ENCODE measurements at places on chromosomes 1 and 21.

DNA sequence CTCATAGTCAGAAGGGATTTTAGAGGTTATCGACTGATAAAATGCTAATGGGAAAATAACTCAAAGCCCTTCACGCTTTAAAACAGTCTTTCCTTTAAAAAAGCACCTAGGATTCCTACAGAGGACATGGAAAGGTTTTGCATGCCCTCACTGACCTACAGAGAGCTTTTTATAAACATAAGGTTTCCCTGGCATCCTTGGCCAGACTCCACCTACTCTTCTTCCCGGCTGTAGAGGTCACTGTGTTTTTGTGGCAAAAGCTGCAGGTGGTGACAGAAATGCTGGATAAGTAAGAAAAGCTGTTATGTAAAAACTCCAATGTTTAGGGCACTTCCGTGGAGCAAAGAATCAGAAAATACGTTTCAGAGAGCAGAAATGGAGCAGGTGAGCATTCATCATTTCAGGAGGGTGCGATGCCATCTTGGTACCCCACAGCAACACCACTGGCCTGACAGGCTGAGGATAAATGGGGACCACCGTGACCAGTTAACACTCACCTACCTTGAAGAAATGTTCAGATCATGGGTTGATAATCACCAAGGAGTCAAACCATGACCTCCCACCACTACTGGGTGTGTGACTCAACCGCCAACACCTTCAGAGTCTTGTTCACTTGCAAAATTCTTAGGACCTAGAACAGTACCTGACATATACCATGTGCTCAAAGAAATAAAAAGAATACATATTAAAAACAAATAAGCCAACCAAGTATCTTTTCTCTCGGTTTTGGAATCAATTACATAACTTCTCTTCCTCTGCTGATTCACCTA is 46.6 kb downstream of the SSBP3 start:
- DNase-seq = no peak

DNA sequence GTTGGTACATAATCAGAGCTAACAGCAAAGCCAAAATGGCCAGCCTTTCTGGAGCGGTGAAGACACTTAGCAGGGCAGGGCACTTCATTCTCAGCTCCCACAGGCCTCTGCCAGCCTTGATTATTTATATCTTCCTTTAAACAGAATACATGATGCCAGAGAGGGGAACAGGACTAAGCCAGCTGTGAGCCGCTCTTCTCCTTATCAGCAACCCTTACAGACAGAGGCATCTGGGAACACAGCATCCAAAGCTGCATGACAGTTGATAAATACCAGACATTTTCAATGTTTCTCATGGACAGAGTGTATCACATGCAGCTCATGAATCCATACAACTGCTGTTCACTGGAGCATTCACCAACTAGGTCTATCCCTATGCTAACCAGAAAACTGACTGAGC is 29.1 kb downstream of the DNAJC11 start:
- DNase-seq = no peak

DNA sequence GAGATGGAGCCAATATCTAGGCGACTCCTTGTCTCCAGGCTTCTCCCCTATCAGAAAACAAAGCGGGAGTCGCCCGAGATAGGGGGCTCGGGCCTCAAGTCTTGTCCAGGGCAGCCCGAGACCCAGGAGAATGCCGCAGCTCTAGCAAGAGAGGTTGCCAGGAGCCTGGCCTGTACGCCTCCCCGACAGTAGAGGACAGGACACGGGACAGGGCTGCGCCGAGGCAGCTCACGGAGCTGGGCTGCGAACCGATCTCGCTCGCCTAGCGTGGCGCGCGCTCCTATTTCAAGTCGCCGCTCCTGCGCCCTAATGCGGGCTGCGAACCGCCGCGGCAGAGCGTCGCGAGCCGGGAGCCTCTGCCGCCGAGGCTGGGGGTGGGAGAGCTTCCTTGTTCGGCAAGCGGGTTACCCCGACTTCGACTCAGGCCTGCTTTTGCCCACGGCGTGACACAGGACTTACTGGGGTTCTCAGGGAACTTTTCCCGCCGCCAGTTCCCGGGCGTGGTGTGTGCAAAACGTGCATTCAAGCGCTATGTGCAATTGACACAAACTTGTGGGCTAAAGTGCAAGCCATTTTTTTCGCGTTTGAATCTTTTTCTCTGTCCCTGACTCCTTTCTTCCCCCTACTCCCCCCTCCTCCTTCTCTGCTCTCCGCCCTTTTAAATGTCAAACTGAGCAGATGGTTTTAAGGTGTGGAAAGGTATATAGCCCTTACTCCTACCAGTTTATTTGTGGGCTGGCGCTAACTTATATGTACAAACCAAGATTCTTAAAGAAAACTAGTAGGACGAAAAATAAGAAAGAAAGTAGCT is 2.4 kb upstream of the PROX1 start:
- no peak for DNase-seq

DNA sequence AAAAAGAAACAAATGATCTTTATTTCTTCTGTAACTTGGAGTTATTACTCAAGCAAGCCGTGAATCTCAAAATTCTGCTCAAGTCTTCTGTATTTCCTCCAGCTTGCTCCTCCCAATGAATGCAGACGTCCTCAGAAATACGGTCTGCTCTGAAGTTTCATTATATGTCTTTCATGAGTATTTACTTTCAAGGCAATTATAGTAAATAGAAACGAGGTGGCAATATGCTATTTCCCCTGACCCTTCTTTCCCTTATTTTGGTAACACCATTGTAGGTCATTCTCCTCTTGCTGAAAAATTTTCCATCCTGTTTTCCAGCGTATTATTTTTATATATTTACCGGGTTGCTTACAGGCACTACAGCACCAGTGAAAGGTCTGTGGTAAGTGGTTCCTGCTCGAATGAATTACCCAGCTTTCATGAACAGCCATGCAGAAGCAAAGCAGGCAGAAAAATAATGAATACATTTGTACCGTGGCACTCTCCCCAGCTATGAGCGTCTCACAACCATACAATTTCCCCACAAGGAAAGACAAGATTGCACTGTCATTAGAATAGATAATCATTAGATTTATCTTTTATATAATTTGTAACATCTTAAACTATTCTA is 350.9 kb upstream of the PKN2 start:
- no peak for DNase-seq

- no peak for DNase-seq
Observed at GRCh38 chr1:119467857-119468668, 38.9 kb upstream of the HSD3B1 start.

- DNase-seq = no peak
Observed at GRCh38 chr21:18252680-18253079, 8.0 kb downstream of the CHODL start.

DNA sequence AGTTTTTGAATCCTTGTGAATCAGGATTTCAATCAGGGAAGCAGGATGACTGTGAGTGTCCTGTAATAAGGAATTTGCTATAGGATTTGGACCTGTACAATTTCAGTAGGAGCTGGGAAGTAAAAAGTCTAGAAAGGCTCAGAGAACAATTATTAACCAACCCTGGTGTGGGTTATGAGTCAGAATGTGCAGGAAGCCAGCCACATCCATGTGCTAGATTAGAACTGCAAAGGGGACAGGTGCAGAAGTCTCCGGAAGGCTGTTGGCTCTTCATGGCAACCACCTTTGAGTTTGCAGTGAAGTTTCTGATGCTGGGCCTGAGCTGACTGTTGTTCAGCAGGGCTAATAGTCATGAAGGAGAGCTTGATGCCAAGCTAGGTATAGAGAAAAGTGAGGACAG is 70.7 kb downstream of the SPATA46 start:
- DNase-seq = no peak

- no peak for DNase-seq
Observed at GRCh38 chr1:177744906-177745305, 225.0 kb downstream of the SEC16B start.

- DNase-seq = no peak
Observed at GRCh38 chr1:115258302-115258866, 79.7 kb downstream of the NGF start.

DNA sequence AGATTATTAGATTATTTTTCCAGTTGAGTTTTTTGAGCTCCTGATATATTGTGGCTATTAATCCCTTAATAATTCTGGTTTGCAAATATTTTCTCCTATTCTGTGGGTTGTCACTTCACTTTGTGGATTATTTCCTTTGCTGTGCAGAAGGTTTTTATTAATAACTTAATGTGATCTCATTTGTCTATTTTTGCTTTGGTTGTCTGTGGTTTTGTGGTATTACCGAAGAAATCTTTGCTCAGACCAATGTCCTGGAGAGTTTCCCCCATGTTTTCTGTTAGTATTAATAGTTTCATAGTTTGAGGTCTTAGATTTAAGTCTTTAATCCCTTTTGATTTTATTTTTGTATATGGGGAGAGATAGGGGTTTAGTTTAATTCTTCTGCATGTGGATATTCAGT is 7.1 kb upstream of the TBX19 start:
- DNase-seq = no peak

DNA sequence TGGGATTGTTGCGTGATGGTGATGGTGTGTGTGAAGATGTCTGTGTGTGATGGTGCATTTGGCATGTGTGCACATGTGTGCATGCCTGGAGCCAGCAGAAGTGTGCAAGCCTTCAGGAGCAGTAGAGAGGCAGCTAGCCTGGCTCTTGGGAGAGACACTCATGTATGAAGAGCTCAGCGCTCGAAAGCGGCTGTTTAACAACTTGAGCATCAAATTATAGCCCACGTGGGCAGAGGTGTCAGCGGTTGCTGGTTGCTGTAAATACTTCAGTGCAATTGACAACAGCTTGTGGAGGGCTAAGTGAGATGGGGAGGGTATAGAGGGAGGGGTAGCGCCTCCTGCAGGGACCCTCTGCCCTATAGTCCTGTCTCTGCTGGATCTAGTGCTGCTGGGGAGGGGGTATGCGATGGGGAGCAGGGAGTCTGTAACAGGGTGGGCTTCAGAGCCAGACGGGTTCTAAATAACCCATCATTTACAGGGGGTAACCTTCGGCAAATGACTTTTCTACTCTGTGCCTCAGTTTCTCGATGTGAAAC is 21.5 kb downstream of the FOXD2 start:
- DNase-seq = peak; percentile 58

DNA sequence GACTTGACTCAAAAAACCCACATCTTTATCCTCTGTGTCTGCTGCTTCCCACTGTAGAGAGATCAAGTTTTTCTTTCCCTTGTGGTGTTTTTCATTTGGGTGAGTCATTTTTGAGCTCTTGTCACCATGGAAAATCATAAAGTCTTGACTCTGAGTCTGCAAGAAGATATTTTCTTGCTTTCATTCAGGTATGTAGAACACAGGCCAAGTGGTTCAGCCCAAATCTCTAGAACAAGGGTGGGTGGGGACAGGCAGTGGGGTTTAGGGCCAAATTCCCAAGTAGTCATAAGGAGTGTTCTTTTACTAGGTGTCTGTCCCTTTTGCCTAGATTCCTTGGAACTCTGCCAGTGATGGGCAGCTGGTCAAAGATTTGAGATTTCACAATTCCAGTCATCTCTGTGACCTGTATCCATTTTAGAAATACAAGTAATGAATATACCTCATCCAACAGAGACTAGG is 21.5 kb upstream of the ARHGAP29 start:
- DNase-seq = no peak

DNA sequence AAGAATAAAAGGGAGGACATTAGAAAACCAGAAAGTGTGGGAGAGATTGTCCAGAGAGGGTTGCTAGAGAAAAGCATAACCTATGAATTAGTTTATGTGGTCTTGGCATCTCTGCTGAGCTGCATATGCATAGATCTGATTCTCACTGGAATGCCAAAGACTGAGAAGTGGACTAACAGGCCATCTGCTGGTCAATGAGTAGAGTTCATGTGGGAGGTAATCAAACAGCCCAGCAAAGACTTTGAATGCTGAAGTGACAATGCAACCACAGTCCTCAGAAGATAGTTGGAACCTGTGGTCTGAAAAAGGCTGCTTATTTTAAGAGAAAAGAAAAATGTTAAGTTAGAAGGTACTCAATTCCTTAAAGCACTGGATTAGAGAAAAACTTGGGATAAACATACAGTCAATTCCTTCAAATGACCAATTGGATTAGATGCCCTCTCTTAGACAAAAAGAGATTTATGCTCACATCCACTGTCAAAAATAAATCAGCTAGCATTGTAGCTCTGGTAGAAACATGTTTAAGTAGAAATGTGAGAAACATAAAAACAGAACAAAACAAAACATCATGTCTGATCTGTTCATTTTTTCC is 382.8 kb downstream of the AMY1C start:
- no peak for DNase-seq

GRCh38 chr1:186975220-186975619 is 146.5 kb downstream of the PLA2G4A start:
- no peak for DNase-seq

GRCh38 chr21:39095681-39096080 is 87.6 kb downstream of the PSMG1 start:
- DNase-seq = no peak

GRCh38 chr1:23562137-23562876 is 3.0 kb upstream of the ID3 start:
- peak; percentile 95 for DNase-seq

- DNase-seq = no peak
Observed at GRCh38 chr1:54787604-54788003, 13.5 kb downstream of the TTC22 start.

DNA sequence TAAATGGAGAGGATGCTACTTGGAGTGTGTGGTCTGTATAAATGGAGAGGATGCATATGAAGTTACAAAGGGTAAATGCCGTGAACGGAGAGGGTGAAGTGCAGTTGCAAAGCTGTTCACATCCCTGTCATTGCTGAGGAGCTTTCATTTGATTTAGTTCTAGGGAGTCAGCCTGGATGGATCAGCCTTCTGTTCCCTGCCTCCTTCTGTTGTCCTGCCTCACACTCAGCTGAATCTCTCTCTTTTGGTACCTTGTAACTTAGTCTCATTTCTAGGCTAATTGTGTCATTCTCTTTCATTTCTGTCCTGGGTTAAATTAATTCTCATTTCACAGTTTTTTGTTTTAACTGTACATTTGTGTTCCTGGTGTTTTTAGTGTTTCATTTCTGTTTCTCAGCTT is 133.2 kb upstream of the COL6A1 start:
- DNase-seq = no peak

DNA sequence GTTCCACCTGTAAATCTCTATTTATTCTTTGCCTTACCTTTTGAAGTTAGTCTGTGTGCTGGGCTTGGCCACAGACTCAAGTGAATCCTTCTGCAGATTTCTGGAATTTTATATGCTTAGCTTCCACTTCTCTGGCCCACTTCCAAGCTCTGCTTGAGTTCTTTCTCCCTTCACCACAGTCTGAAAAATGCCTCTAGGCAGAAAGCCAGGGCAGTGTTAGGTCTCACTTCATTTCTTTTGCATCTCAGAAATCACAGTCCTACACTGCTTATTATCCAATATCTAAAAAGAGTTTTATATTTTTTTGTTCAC is 48.9 kb downstream of the INKA2 start:
- peak; percentile 18 for DNase-seq

GRCh38 chr1:206895837-206896242 is 1.4 kb upstream of the IL24 start:
- no peak for DNase-seq

DNA sequence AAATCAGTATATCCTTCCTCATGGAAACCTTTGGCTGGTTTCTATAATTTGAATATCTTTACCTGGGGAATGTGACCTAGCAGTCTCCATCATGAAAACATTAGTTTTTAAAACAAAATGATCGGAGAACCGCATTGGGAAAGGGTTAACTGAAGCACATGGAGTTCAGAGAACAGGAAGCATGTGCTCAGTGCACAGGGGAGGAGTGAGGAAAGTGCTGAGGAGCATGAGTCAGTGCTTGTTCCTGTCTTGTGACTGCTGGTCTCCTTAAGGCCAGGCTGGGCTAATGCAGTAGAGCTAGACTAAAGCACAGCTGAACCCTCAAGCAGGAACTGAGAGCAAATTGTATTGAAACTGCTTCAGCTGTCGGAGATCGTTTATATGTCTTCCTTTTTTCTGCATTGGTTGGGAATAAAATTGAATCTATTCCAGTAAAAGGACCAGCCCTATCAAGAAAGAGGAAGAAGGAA is 5.8 kb downstream of the IFI16 start:
- DNase-seq = no peak

- DNase-seq = no peak
Observed at GRCh38 chr21:37769656-37770055, 146.6 kb downstream of the KCNJ6 start.
